Stimulated activated naive CD4-positive, alpha-beta T cell treated with Interleukin-2 at 50 U/mL for 16 hours (primary cell): ENCODE measurements at places on chromosomes 1 and 21.

DNA sequence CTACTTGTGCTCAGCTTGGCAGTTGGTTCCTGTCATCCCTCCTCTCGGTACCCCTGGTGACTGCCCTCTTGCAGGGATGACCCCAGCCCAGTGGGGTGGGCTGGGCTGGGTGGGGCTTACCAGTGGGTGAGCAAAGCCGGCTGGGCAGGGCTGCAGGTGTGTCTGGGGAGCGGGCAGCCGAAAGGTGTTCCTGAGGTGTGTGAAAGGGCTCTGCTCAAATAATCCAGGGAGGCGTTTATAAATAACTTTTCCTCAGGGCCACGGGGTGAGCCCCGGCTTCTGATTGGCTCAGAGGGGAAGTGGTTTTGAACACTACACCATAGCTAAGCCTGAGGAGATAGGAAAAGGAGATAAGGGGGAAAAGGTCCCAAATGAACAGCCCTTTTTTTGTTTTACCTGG lies at the start of gene SLC26A9:
Gene SLC26A9 (minus strand): TSS at position 212 of the 400 bp plus-strand sequence. CDS start 7,636 bp downstream, outside the sequence.
- no peak for DNase-seq

DNA sequence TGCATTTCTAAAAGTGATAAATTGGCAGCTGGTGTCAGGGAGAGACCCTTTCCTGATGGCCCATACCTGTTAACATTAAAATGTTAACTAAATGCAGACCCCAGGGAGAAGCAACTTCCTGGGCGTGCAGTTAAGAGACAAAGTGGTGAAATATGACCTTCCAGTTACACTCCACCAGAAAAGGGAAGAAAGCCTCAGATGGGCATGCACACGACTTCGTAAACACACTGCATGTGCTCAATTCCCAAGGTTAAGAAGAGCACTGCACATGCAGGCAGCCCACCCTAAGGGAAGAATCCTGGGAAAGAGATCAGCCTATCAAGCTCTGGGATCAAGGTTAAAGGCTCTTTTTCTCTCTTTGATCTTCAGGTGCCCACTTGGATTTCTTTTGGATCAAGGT lies 9.7 kb upstream of the GBP6 start:
- DNase-seq: no peak

DNA sequence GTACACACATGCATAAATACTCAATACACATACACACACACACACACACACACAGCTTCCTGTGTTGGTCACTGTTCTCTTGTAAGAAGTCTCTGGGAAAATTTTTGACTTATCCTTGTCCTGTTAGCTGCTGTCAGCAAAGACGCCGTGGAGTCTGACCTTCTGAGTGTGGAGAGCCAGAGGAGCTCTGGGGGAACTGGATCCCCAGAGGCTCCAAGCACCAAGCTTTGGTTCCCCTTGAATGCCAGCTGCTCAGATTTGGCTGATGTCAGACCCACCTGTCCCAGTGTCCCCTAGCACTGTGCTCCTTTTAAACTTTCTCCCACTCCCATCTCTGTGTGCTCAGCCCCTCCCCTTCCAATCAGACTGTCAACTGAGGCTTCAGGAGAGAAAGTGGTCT lies 319.1 kb downstream of the CAMTA1 start:
- no peak for DNase-seq

GRCh38 chr1:26790551-26790953 lies 2.8 kb downstream of the PIGV start:
- peak; percentile 16 for DNase-seq

DNA sequence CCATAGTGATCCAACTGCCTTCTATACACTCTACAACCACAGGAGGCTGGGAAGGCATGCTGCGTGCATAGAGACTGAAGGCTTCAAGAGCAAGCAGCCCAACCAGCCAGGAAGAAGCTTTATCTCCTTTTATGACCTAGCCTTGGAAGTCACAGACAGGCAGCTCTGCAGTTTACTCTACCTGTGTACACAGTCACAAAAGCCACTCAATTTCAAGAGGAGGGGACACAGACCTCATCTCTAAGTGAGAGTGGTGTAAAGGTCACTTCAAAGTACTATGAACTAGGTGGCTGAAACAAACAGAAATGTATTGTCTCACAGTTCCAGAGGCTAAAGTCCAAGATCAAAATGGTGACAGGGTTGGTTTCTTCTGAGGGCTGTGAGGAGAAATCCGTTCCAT lies 69.6 kb upstream of the GJB5 start:
- no peak for DNase-seq
